Heart left ventricle (tissue), 16 donors: ENCODE measurements at places on chromosomes 6 and 20. TPM values are rescaled to one million over a fixed set of nuclear protein-coding genes. Genes with fewer than 3 reads are reported as not detected.

CD109 gene
- 9.3 TPM for polyA plus RNA-seq

HFE gene
- 1.6 TPM for polyA plus RNA-seq

KHDC1L gene
- not detected for polyA plus RNA-seq

EYA4 gene
- polyA plus RNA-seq, result 9.9 TPM

HS3ST5 gene
- polyA plus RNA-seq, result not detected

PAX1 gene
- polyA plus RNA-seq, result not detected

PET117 gene
- polyA plus RNA-seq, result 15.7 TPM

ZNF831 gene
- 0.06 TPM for polyA plus RNA-seq

WFDC5 gene
- polyA plus RNA-seq, result not detected

SRSF12 gene
- not detected for polyA plus RNA-seq

FAM83B gene
- 0.08 TPM for polyA plus RNA-seq

PRPF6 gene
- polyA plus RNA-seq, result 31.0 TPM

RGS19 gene
- polyA plus RNA-seq, result 6.5 TPM

RPP21 gene
- 88.9 TPM for polyA plus RNA-seq

GFOD1 gene
- polyA plus RNA-seq, result 41.5 TPM

MTFR2 gene
- polyA plus RNA-seq, result 0.21 TPM

MYT1 gene
- 0.11 TPM for polyA plus RNA-seq

SERPINB1 gene
- 15.4 TPM for polyA plus RNA-seq
